ENCODE measurements at places on chromosomes 4 and X.

GRCh38 chr4:148089624-148090023 is 352.6 kb downstream of the NR3C2 start:
- no peak for DNase-seq

DNA sequence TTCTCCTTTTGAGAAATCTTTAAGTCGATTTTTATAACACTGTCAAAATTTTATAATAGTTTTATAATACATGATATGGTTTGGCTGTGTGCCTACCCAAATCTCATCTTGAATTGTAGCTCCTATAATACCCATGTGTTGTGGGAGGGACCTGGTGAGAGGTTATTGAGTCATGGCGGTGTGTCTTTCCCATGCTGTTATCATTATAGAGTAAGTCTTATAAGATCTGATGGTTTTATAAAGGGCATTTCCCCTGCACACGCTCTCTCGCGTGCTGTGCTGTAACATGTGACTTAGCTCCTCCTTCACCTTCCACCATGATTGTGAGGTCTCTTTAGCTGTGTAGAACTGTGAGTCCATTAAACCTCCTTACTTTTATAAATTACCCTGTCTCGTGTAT is 364.0 kb upstream of the SPANXN4 start:
- no peak for DNase-seq

DNA sequence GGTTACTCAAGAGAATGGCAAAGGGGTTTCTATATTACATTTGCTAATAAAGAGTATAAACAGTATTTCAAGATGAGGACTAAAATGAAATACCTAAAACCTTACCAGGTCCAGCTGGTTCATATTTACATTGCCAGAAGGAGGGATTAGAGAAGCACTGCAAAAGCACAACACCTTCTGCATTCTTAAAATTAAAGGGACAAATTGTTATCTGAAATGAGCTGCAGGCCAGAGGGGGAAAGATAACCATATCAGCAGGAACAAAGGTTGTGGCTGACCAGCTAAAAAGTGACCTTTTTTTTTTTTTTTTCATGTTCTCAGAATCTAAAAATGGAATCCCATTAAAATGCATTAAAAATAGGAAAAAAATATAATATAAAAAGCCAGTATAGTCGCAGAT is 39.7 kb downstream of the AFF2 start:
- DNase-seq: no peak

- no peak for DNase-seq
Measured at GRCh38 chrX:13816643-13817627, at the start of gene GPM6B. Gene GPM6B (minus strand): TSS chrX:13817093. CDS start chrX:13816904, 189 bp downstream.

DNA sequence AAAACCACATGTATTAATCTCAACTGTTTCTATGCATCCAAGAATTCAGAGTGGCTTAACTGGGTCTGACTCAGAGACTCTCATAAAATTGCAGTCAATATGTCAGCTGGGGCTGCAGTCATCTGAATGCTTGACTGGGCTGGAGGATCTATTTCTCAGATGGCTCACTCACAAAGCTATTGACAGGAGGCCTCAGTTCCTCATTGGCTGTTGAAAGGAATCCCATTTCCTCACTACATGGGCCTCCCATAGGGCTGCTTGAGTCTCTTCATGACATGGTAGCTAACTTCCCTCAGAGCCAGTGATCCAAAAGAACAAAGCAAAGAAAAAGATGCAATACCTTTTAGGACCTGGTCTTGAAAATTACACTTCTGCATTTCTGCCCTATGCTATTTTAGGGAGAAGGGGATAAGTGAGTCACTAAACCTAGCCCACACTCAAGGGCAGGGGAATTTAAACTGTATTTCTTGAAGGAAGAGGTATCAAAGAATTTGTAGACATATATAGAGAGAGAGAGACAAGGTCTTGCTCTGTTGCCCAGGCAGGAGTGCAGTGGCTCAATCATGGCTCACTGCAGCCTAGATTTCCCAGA is 9.8 kb downstream of the SCFD2 start:
- no peak for DNase-seq

DNA sequence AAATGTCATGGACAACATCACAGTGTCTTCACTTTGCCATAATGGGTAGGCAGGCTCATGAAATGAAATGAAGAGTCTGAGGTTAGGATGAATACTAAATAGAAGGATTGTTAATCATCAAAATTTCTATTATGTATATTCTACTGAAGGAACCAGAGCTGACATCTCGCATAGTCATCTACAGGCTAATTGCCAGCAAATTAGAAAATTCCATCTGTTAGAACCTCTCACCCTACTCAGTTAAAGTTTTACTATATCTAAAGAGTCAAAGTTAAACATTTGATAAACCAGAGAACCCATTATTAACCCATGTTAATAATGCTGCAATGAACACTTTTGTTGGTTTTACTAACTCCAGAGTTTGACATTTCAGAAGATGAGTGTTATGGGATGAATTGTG is 114.6 kb downstream of the ARHGAP6 start:
- no peak for DNase-seq

DNA sequence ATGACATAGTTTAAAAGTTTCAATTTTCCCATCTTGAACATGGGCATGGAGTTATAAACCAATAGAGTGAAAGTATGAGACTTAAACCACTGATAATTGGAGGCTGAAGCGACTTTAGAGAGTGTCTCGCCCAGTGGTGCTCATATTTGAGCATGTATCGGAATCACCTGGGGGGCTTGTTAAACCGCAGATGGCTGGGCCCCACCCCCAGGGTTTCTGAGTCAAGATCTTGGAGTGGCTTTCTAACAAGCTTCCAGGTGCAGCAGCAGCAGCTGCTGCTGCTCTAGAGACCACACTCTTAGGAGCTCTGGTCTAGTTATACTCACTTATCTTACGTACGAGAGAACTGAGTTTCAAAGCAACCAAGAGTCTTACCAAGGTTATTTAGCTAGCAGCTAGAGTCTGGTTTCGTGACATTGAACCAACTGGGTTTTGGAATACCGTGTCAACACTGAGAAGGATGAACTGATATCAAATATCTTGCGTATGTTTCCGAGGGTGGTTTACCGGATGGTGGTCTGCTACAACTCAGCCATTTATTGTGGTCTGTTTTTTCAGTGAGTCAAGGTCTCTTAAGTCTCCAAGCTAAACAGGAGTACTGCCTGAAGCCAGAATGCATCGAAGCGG is 5.9 kb downstream of the PHEX start:
- DNase-seq: no peak

Data from stimulated activated CD8-positive, alpha-beta memory T cell treated with anti-CD3 and anti-CD28 coated beads, Interleukin-2, amount 100 ng/mL, for 1 hour (primary cell).